ENCODE measurements at places on chromosomes 6 and 20.
A peak's percentile ranks its signal among the peaks of the same experiment; 100 is the strongest.

GRCh38 chr6:111992851-111993250, 61.1 kb upstream of the CCN6 start:
- DNase-seq: no peak

DNA sequence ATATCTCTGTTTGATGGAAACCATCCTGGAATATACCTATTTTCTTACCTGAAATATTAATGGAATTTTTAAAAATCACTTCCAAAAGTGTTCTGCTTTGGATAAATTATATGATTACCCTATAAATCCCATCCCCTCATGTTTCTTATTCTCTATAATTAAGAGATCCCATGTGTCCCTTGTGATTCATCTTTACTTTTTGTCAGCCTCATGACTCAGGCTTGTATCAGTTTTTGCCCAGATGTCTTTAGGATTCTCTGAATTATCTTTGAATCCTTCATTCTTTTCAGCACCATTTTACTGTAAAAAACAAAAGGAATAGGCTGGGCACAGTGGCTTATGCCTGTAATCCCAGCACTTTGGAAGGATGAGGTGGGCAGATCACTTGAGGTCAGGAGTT, 804.5 kb upstream of the CITED2 start:
- DNase-seq: no peak

- no peak for DNase-seq
Measured at GRCh38 chr20:10653599-10654249, 20.1 kb downstream of the JAG1 start.

- no peak for DNase-seq
Measured at GRCh38 chr20:53332022-53332837, 261.4 kb downstream of the ZNF217 start.

DNA sequence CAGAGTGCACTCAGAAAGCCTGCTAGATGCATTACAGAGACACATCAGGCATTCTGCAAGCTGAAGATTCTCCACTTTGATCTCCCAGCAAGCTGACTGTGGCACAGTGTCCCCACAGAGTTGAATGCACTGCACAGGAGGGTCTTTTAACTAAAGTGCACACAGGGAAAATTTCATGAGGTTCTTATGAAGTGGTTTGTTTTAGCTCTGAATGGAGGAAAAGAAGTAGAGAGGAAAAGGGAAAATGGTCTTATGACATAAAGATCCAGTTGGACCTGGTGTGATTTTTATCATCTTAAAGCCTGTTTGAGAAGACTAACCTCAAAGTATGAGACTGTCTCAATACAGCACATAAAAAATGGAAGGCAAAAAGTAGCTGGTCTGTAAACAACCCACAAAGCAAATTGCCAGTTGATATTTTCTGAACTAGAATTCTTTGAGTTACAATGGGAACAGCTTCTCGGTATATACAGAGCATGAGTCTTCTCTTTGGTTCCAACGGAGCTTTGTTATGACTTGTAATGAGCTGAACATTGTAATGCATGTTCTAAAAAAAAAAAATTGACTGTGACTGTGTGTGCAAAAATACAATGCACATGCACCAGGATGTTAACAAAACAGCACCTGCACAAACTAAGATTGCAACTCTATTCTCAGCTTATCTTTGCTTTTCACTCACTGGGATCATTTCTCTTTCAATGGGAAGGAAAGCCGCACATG, 383.0 kb upstream of the ID4 start:
- no peak for DNase-seq

DNA sequence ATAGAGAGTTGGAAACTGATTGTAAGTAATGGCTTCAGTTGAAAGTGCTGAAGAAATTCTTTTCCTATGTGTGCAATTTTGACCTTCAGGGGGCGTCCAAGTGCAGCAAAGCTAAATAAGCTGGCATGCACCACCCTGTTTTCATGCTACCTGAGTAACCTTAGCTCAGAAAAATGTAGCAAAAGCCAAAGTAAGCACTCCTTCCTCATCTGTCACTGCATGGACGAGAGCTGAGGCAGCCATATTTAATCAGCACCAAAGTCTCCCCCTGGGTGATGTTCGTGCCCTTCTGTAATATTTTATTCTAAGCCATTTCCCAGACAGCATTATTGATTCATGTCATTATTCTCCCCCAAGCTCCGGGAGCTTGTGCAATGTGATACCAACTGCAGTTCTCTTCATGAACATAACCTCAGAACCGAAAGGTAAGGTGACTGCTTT, 123.1 kb downstream of the RPS12 start:
- peak; percentile 71 for DNase-seq

- no peak for DNase-seq
Measured at GRCh38 chr6:678520-678919, 14.4 kb downstream of the EXOC2 start.

DNA sequence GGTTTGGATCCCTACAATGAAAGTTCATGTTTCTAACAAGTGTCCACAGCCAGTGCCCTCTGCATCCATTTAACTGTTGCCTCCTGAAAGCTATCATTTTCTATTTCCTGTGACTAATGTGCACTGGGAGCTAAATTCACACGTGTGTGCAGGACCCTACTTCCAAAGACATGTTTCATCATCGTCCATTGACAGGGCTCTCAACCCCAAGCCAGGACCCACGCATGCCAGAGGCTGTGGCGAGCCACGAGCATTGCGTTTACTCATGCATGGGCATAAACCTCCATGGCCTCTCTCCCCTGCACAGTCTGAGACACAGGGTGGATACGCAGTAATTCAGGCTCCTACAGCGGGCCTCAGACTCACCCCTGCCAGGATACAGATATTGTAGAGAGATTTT, 153.2 kb downstream of the MAFB start:
- no peak for DNase-seq

- no peak for DNase-seq
Measured at GRCh38 chr6:37021356-37022129, 16.1 kb downstream of the FGD2 start.

DNA sequence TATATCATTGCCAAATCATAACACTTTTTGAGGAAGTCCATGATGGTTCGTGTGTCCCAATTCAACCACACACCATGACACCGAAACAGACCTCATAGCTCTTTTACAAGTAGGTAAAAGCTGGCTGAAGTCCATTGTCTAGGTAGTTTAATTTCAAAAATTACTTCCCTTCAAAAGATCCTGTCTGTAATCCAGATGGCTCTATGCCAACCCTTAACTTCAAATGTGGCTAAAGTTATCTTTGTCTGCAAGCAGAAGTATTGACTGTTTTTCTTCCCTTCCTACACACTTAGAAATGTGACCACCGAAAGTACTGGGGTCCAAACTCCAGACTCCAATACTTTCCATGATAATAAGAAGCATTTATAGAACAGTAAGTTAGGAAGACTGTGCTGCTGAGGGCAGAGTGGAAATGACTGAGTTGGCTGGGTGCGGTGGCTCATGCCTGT, 8.3 kb upstream of the TIAM2 start:
- DNase-seq: no peak

DNA sequence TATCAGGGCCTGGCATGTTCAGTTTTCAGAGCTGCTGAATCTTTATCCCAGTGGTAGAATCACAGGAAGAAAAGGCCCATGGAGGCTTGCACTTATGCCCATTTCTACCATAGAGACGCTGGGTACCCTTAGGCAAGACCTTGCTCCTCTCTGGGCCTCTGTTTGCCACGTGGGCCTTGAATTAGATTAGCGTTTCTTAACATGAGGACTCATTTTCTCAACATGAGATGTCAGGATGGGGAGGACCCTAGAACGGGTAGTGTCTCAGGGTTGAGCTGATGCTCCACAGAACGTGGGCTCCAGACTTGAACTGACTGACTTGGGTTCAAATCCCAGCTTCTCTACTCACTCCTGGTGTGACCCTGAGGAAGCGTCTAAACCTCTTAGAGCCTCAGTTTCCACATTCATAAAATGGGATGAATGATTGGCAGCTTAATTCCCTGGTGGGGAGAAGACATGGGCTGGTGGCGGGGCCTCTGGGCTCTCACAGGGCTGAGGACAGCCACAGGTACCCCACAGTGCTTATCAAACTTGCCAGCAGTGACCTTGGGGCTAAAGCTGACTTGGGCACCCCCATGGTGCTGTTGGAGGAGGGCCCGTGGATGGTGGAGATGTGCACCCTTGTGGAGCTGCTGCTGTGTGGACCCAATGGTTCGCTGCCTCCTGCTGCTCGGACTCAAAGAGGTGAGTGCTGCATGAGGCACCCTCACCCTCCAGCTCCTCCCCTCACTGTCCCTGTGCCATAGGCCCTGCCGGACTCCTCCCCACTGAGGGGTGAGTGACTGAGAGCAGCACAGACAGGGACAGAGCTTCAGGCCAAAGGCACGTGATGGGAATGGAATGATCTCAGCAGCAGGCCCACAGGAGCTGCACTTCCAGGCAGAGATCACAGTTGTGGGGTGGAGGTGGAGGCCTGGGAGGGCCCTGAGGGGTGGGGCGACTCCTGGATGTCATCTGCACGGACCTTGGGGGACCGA, 28.2 kb downstream of the SUN5 start:
- DNase-seq: no peak

DNA sequence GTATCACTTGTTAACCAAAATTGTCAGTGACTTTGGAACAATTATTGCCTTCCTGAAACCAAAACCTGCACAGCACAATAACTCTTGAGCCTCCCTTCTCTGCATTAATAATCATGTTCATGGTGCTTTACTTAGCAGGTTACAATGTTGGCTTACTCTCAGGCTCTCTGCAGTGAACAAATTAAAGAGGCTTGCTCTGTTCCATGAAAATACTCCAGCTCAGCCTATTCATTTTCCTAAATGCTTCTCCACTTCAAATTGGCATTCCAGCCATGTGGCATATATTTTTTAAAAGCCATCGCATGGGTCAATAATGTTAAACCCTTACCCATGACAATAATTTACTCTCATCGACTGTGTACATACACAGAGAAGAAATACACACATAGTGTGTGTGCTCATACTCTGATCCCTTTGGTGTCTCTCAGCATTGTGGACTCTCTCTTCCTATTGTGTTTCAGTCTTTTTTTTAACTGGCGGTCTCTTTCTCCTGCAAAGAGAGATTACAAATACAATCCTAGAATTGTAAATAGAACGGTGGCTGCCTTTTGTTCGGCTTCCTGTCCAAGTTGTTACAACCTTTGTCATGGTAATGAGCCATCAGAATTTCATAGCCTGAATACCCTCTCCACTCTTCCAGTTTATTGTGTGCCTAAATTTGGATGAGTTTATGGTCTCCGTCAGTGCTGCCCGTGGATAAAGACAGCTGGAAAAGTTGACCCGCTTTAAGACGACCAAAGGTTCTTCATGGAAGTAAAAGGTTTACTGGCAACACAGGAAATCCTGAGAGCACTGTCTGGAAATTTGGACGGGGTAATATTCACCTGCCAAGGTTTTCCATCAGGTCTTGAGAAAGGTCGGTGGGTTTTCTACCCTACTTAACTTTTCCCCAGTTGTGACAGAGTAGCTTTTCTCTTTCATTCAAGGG, 263.6 kb downstream of the CD83 start:
- DNase-seq: peak; percentile 31

DNA sequence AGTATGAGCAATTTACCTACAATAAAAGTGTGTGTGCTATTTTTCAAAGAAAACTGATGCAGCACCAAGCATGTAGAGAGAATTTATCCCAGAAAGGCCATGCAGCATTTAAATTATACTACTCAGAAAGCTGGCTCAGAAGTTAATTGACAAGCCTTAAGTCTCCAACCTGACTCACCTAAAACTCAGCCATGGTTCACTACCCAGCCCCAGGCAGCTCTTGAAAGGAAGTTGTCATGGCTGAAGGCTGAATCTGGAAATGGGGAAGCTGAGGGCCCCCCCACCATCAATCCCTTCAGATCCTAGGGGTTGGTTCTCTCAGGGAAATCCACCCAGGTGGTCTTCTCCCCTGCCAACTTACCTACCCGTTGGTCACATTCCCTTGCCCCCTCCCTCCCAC, 19.7 kb downstream of the PPIL6 start:
- no peak for DNase-seq

DNA sequence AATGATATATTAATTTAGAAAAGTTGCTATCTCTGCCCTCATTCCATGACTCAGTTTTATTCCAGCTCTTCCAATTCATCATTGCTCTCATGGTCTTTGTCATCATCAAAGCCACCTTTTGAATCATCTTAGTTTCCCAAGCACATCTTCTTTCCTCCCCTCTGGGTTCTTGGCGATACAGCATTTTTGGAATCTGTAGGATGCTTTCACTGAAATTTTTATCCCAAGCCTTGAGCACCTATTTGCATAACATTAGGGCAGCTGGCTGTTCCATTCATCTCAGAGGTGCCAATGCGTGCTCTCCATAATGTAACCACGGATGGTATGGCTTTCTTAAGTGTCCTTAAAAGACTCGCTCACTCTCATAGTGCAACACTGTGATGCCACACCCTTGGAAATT, 100.4 kb downstream of the SNX5 start:
- no peak for DNase-seq

DNA sequence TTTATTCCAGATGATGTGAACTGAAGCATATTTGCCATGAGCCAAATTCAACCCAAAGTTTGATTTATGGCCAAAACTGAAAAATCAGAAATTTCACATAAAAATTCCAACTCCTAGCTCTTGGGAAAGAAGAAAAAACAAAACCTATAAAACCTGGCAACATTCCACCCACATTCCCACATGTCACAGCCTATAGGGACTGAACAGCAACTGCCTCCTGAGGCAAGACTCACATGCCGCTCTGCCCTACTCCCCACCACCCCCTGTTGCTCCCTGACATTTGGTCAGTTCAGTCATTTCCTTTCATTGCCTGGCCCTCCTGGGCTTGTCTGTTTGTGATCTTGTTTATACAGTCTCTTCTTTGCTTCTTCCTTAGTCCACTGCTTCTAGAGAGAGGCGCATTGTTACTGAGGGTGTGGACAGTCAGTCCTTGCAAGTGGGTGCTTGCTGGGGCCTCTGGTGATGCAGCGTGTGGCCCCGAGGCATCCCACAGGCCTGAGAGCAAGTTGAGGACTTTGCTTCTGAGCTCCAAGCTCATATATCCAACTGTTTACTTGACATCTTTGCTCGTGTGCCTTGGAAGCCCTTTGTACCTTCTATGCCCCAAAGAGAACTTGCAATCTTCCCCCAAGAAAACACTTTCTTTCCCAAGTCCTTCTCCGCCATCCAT, 31.4 kb downstream of the NFATC2 start:
- no peak for DNase-seq

- no peak for DNase-seq
Measured at GRCh38 chr6:168967281-168967925, 286.2 kb downstream of the THBS2 start.

- no peak for DNase-seq
Measured at GRCh38 chr6:20879121-20879520, 344.9 kb downstream of the CDKAL1 start.

Data from NCI-H1092 (cell line).